ENCODE measurements at places on chromosomes 5 and 9.

DNA sequence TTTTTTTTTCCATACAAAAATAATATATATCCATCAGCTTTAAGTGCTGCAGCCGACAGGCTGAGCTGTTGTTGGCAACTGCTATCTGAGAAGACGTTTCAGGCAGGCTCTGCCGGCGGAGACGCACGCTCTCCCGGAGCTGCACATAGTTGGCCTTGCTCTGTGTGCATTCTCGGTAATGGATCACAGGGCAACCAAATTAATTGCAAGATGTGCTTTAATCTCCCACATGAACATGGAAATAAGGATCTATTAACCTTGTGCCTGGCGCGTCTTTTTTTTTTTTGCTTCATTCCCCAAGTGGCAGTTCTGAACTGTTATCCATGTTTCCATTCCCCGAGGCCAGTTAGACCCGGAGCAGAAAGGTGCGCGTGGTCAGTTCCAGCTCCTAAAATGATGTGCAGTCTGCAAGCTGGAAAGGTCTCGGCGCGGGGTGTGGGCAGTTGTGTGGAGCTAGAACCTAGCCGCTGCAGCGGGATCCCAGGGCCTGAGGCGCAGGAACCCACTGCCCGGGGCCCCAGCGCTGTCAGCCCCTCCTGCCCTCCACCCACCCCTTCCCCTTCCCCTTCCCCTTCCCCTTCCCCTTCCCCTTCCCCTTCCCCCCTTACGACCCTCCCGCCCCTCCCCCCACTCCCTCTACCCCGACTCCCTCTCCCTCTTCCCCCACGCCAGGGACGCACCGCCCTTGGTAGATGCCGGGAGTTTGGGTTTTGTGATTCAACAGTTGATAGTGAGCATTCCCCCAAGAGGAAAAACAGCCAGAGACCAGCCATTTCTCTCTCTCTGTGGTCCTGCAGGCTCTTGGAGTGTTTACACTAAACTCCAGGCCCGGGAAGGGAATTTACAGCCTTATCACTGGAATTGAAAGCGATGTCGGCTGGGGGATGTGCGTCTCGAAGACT is 137.8 kb downstream of the CEP120 start:
- no peak for DNase-seq

DNA sequence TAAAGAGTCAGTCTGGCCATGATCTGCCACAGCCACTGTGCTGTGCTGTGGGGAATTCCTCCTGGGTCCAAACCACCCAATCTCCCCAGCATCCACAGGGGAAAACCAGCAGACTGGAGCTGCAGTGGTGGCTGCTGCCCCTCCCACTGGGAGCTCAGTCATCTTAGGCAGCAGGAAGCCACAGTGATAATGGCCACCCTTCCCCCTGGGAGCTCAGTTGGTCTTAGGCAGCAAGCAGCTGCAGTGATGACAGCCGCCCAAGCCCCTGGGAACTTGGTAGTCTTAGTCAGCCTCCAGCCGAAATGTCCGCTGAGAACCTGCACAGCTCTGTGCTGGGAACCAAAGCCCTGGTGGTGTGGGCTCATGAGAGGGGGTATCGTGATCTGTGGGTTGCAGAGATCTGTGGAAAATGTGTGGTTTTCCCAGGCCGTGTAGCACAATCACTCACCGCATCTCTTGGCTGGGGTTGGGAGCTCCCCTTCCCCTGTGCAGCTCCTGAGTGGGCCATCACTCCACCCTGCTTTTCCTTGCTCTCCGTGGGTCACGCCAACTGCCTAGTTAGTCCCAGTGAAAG is 38.4 kb upstream of the SMIM15 start:
- no peak for DNase-seq

GRCh38 chr5:133531178-133531577 is 81.2 kb downstream of the FSTL4 start:
- DNase-seq: no peak

- DNase-seq: no peak
Observed at GRCh38 chr9:974031-974995, 2.1 kb upstream of the DMRT3 start.

DNA sequence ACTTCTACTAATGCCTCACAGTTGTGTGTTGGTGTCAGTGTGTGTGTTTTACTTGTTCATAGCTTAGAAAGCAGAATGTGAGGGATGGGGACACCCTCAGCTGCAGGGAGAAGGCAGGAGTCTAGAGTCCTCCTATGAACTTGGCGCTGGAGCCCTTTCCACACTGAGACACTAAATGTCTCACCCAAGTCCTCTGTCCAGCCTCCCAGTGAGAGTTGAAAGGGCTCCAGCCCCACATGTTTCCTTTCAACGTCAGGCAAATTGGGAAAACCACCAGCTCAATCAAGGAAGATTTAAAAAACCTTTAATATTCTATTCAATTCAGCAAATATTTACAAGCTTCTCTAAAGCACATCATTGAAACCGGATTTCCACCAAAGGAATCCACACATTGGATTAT is 167.6 kb upstream of the MSX2 start:
- no peak for DNase-seq

DNA sequence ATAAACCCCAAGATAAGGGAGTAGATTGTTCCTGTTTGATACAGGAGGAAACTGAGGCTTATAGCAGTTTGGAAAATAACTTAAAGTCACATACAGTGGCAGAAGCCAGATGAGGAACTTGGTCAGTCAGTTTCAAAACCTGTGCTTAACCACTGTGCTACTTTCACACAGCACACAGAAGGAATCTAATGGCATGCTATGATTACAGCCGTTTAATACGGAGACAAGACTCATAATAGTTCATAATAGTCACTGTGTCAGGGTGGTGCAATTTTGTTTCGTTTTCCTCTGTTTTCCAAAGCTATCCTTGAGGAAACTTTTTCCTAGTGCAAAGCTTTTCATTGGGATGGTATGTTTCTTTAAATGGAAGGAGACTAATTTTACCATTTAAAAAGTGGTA is 112.3 kb downstream of the GCNT1 start:
- no peak for DNase-seq
